ENCODE measurements at places on chromosomes 1 and 21.

DNA sequence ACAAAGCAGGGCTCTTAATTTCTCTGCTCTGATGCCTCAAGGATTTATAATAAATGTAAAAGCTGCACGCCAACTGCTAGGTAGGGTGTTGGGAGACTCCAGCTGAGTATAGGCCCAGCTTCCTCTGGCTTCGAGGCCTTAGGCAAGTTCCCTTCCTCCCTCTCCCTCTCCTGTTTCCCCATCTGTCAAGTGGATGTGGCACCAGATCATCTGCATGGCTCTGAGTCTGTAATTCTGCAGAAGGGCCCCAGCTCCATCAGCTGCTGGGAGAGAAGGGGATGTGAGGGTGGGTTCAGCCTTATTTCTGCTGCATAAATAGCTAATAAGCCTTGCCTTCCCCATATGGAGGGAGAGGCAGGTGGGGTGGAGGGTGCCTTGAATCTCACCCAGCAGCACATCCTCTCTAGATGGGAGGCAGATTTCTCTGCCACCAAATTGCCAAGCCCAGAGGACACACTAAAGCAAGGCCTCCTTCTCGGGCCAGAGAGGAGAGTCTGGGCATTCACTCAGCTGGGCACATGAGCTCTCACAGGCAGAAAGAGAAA, 3.8 kb downstream of the TRIM62 start:
- no peak for DNase-seq

DNA sequence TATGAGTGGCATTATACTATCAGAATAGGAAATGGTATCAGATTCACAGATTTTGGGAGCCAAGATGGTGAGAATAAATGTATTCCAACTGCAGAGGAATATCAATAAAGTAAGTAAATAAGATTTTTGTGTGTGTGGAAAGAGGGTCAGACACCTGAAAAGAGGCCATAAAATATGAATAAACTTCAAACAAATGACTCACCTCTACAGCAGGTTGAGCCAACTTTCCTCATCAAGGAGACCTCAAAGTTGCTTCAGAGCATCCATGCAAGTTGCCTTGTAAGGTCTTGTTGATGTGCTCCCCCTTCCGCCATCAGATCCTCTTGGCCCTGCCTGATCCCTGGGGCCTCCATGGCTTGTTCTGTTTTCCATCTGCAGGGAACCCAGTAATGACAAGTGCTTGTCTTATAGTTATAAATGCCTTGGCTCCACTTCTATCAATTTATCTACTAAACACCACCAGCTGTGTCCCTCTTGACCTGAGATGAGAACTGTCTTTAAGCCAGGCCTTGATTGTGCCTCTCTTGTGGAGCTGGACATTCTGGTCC, 775.6 kb downstream of the LTN1 start:
- DNase-seq, result no peak

DNA sequence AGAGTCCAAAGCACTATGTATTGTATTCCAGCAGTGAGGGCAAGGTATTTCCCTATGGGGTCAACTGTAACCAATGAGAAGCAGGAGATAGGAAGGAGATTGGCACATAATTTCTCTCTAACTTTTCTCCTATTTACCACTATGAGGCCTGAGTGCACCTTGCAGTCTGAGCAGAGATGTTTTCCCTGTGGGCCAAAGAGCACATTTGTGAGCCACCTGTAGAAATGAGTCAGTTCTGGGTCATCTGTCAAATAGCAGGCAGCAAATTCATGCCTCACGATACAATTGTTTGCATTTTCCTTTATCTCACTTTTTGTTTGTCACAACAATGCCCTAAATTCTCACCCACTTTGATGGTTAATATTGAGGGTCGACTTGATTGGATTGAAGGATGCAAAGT, 547.2 kb upstream of the NCAM2 start:
- DNase-seq, result no peak

GRCh38 chr1:164602480-164603093, 43.6 kb downstream of the PBX1 start:
- peak; percentile 58 for DNase-seq

GRCh38 chr1:22805672-22806038, 95.0 kb downstream of the EPHB2 start:
- DNase-seq, result no peak

DNA sequence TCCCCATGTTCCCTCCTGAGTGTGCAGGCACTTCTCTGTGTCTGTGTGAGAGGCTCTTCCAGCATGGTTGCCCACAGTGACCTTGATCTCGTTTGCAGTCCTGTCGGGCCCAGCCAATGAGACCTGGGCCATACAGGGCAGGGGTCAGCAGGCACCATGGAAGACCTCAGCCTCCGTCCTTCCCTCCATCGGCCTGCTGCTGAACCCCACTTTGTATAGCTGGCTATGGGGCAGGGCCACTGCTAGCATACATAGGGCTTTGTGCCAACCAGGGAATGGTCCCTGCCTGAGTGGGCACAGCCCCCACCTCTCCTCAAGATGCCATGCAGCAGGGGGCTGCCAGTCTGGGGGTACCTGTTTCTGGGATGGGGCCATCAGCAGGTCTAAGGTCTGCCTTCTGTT, 3.8 kb downstream of the C1orf35 start:
- peak; percentile 6 for DNase-seq

GRCh38 chr1:61348025-61348665, 265.8 kb downstream of the NFIA start:
- no peak for DNase-seq

- DNase-seq, result no peak
Measured at GRCh38 chr1:209354840-209355165, 228.7 kb upstream of the CAMK1G start.

GRCh38 chr1:1137256-1138045, 21.6 kb upstream of the C1orf159 start:
- no peak for DNase-seq

Measured in HEK293T (cell line).